NCI-H748 treated with DMSO at 0.1 percent for 48 hours (cell line): ENCODE measurements at places on chromosomes 11 and 22.
A peak's percentile ranks its signal among the peaks of the same experiment; 100 is the strongest.

DNA sequence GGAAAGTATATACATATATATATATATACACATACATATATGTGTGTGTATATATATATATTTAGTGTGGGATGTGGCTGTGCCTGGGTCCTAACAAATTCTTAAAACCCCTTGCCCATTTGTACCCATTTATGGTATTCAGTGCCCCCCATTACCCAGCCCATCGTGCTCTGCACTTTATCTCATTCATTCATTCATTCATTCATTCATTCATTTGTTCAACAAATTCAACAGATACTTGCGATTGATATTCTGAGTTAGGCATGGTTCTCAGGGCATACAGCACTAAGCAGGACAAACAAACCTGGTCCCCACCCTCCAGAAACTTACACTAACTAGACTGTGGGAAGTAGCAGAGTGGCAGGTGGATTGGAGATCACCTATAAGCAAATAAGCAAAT, 56.6 kb upstream of the LMO2 start:
- DNase-seq: no peak

DNA sequence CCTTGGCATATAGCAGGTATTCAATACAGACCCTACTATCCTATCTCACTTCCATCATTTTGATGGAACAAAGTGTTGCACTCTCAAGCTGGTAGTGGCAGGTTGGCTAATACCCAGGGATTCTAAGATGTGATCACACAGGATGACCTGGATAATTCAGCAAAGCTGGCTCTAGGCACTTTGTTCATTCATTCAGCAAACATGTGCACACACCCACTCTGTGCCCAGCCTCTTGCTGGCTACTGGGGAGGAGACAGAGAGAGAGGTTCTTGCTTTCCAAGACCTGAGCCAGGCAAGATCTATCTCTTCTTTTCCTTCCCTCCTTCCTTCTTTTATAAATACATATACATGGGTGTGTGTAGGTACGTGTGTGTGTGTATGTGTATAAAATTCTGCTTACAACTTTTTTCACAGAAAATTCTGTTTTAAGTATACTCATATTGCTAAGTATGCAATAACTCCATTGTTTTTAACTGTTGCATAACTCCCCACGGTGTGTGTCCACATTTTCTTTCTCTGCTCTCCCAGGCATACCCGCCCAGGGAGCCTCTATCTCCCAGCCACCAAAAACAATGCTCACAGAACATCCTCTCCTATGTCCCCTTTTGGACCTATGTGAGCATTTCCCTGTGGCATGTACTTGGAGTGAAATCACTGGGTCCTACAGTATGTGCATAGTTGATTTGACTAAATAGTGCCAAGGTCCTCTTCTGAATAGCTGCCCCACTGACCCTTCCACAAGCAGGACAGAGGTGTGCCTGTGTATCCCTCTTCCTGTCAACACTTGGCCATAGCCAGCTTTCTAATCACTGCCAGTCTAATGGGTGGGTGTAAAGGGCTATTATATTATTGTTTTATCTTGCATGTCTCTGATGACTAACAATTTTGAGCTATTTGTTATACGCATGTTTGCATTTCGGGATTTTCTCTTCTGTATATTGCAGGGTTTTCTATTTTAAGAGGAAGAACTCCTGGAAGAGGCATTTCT, 27.5 kb downstream of the CLPB start:
- DNase-seq: no peak

GRCh38 chr11:27443746-27444507, 28.7 kb downstream of the LGR4 start:
- DNase-seq: peak; percentile 99

DNA sequence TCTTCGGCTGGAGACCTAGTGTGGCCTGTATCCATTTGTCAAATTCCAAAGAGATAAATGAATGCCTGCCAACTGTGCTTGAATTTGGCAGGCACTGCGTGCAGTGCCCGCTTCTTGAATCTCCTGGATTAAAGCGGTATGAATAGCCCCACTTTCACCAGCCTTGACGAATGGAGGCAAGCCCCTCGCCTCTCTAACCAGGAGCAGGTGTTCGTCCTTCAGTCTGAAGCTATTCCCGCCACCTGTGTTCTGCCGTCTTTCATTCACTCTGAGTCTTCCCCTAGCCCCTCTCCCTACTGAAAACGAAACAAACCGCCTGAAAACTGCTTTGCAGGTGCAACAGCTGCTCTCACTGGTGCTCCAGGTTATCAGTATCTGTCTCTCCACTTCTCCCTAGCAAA, 11.2 kb downstream of the NLRP14 start:
- DNase-seq: no peak

- DNase-seq: no peak
Measured at GRCh38 chr22:36252754-36253522, at the start of gene APOL1. Gene APOL1, plus strand, starts transcription at chr22:36253133. Its CDS starts 1,823 bp downstream, at chr22:36254956.
